ENCODE measurements at places on chromosomes 11 and 22.

GRCh38 chr22:19723232-19723982 lies at the start of gene GP1BB:
Gene GP1BB, plus strand, starts transcription at chr22:19723539. Its CDS starts 31 bp downstream, at chr22:19723570.
- DNase-seq = peak; percentile 55

DNA sequence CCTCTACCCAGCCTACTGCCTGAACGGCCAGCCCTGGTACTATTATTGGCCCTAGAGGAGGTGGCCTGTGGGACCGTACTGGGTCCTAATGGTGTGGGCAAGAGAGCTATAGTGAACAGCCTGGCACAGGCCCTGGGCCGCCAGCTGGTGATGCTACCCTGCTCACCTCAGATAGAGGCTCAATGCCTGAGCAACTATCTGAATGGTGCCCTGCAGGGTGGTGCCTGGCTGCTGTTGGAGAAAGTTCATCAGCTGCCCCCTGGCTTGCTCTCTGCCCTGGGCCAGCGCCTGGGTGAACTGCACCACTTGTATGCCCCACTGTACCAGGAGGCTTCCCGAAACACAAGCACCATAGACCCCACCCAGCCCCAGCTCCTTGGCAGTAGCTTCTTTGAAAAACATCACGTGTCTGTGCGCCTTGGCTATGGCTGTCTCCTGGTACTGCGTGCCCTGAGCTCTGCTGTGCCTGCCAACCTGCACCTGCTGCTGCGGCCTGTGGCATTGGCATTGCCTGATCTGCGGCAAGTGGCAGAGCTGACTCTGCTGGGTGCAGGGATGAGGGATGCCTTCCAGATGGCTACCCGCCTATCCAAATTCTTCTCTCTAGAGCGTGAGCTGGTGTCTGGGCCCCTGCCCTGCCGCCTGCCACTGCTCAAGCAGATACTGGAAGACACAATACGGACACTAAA lies 49.0 kb downstream of the DNHD1 start:
- no peak for DNase-seq

- DNase-seq = no peak
Measured at GRCh38 chr11:95306123-95306522, 75.1 kb upstream of the SESN3 start.

DNA sequence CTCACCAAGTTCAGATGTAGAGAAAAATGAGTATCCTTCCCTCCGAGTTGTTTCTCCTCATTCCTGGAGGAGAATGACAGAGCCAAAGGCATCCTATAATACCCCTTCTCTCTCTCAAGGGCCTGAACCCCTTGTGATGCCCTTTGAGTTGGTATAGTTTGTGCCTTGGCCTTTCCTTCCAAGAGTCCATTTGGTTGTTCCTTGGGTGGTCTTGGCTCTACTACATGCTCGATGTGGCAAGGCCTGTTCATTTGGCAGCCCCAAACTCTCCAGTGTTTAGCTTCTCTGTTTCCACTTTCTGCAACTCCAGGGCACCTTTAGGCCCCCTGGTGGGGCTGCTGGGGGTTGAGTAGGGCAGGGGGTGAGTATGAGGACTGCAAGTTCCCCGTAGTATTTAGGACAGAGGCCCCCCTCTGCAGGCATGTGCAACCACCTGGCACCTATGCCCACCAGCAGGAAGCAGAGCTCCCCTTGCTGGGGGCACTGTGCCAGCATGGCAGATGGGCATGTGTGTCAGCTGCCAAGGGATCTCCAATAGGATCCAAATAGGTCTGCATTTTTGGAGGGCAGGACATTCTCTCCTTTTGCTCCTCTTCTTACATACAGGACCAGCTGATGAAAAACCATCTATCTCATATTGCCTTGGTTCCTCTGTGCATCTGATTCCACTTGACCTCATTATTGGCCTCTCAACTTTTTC lies 217.2 kb upstream of the CADM1 start:
- peak; percentile 44 for DNase-seq

DNA sequence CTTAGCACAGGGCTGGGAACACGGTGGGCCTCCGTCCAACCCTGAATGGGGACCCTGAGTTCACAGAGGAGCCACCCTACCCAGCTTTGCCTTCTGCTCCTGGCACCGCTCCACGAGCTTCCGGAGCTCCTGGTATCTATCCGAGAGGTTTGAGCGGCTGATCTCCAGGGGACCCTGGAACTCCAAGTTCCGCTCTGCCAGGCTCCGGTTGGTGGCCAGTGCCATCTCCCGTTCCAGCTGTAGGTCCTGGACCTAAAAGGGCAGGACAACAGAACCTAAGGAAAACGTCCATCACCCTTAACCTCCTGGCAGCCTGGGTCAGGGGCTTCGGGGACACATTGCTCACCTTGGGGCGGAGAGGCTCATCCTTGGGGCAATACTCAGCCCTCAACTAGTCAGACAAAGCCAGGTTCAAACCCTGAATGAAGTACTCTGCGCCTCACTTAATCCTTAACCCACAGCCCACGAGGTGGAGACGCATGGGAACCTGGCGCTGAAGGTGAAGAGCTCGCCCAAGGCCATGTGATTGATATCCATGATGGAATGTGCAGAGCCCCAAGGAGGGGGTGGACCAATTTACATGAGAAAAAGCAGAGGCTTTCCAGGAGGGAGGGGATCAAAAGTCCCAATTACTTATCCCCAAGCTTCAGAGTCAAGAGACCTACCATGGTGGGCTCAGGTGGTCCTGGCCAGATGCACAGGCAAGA lies 27.1 kb downstream of the VPS37C start:
- no peak for DNase-seq

DNA sequence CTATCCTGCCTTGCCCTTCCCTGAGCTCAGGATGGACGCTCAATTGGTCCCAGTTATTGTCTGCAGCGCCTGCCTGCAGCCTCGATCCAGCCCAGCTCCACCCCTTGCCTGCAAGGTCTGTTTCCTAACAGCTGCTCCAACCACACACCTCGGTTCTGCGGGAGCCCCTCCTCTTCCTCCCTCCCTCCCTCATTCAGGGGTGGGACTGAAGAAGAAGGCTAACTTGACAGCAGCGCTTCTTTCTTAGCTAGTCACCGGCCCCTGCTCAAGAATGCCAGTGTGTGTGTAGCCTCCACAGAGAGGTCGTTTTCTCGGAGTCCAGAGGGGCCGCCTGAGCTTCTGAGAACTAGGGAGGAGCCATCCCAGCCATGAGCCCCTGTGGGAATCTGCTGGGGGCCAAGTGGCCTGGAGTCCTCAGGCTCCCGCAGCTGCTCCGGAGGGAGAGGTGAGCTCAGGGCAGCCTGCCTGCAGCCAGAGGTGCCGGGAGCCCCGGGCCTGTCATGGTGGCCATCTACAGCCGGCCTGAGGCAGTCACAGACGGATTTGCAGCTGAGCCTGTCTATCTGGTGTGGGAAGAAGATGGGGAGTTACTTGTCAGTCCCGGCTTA lies 36.1 kb downstream of the LIMK2 start:
- DNase-seq = peak; percentile 80

DNA sequence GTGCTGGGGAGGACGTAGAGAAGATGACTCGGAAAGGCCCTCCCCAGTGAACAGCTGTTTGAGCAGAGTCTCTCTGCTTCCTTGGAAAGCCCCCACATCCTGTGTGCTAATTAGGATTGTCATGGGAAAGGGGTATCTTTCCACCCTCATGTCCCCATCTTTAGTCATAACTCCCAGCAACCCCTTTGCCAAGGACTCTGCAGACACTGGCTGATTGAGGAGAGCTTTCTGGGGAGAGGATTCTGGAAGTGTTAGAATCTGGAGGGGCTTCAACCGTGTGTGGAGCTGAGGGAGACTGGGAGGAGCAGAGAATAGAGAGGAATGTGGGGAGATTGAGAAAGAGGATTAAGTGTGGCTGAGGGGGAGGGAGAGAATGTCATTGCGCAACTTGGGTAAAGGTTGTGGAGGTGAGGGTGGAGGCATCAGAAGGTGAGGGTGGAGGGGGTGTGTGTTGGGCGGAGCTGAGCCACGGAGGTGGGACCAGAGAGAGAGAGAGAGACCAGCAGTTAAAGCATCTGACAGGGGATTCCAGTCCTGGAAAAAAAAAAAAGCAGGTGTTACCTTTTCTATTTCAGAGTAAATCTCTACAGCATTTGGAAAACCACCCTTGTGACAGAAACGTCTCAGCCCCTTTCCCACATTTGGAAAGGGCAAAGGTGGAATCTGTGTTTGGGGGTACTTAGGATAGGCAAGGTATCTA lies 2.2 kb downstream of the DTX4 start:
- DNase-seq = no peak

DNA sequence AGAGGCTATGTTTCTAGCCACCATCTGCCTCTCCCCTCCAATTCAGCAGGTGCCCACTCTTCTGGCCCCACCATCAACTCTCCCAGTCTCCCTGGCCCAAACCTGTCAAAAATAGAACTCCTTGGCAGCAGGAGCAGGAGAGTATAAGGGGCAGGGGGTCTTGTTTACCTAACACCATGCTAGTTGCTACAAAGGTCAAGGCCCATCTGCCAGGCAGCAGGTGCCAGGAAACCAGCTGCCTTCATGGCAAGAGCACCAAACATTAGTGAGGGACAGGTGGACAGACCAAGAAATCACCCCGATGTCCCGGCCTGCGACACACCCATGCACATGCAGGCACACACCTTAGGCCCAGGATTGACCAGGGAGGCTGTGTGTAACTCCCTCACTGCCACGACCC lies 387.9 kb downstream of the BUD13 start:
- no peak for DNase-seq

DNA sequence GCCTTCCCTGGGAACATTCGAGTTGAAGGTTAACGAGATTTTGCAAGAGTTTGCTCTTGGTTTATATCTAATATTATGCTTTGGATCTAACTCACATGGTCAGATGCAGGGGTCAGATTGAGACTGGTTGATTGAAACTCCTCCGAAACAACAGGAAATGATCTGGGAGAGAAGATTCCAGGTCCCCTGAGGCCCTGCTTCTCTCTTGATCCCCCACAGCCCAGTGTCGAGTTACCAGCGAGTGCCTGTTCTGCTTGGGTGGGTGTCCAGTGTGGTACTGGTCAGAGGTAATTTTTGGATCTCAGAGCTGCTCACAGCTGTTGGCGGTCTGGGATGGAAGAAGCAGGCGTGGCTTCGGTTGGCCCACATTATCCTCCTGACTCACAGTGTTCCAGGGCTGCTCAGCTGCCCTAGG lies 9.2 kb downstream of the FBLN1 start:
- peak; percentile 78 for DNase-seq

- no peak for DNase-seq
Measured at GRCh38 chr11:17405232-17406005, 17.0 kb upstream of the KCNJ11 start.

DNA sequence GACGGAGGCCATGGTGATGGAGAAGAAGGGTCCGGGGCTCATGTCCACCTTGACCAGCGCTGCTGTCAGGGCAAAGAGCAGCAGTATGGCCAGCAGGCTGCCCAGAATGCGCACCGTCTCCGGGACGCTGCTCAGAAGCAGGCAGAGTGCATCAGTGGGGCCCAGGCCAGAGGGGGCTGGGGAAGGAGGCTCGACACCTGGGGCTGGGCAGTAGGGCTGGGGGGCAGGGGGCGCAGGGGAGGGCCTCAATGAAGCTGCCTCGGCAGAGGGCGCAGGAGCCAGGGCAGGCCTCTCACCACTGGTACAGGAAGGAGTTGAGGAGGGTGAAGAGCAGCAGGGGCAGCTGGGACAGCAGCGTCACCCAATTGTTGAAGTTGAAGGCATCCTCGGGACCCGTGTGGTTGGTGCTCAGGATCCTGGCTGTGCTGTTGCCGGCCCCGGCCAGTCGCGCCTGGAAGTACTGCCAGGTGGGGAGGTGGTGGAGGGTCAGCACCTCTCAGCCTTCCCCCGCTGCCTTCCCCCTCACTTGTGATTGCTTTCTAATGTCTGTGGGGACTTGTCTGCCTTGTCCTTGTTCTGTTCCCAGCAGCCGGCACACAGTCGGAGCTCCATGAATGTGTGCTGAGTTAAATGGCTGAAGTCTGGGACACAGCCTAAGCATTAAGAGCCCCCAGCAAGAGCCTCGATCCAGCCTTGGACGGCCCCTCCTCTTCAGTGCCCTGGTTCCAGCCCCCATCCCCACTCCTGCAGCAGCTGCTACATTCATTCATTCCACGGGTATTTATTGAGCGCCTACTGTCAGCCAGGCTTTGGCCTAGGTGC lies 2.3 kb downstream of the SLC29A2 start:
- DNase-seq = no peak

DNA sequence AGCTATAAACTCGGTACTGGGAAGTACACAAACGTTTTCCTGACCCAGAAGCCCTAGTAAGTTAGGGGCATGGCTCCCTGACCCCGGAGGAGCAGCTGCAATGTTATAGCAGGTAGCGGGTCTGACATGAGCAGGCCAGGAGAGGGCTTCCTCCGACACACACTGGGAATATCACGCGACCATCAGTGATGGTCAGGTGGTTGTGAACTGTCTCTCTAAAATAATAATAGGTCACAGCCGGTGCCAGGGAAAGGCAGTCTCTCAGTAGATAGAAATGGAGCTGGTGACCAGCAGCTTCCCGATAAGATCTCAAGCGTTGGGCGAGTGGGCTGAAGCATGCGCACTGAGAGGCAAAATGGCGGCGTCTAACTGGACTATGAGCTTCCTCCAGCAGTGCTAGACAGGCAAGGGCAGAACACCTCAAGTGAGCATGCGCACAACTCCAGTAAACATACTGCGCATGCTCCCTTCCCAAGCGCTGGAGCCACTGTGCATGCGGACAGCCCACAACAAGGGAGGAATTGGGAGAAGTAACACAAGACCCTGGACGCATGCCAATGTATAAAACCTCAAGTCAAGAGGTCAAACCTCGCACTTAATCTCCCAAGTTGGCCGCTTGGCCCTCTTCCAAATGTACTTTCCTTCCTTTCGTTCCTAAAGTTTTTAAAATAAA lies 22.3 kb upstream of the TESMIN start:
- DNase-seq = no peak

DNA sequence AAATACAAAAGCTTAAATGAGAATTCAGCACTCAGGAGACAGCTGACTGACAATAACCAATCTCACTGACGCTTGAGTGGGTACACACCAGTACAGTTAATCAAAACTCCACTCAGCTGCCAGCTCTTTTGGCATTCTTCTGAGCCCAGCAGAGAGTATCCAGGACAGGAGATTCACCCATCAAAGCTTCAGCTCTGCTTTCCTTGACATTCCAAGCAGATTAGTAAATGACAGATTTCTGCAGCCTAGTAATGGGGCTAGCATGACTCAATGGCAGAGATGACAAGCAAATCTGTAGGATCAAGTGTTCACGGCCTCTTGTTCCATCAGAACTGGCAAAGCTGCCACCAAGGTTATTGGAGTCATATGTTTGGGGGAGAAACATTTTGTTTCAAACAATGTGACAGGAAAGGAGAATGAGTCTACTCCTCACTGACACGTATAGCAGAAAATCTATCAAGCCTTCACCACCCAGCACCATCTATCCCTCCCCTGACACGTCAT lies 420.0 kb downstream of the DYNC2H1 start:
- DNase-seq = no peak

- no peak for DNase-seq
Measured at GRCh38 chr11:68912254-68912653, 8.6 kb downstream of the IGHMBP2 start.

DNA sequence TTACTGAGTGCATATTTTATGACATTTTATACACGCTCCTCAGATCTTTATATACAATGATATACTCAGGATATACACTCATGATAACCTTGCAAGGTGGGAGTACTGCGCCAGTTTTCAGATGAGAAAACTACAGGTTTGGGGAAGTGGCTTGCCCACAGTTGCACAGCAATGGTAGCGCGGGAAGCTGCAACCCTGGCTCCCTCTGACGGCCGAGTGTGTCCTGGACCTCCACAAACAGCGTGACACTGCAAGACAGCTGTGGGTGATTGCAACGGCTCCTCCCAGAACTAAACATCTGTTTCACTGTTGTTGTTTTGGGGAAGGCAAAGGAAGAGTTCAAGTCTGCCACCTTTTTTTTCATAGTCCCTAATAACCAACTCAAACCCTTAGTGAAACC lies 47.0 kb downstream of the PACSIN2 start:
- DNase-seq = no peak
